Hematopoietic multipotent progenitor cell treated with erythropoietin and hydrocortisone succinate and interleukin-3 and kit ligand, for 6 days (in vitro differentiated cells): ENCODE measurements at places on chromosomes 2 and 18.

- DNase-seq, result no peak
These were observed 2.2 kb downstream of the ELP2 start for GRCh38 chr18:36131692-36132483.

- DNase-seq, result peak; percentile 1
These were observed 58.7 kb downstream of the PAX3 start for GRCh38 chr2:222239945-222240675.

- no peak for DNase-seq
These were observed 17.2 kb downstream of the BOK start for GRCh38 chr2:241575624-241576292.

DNA sequence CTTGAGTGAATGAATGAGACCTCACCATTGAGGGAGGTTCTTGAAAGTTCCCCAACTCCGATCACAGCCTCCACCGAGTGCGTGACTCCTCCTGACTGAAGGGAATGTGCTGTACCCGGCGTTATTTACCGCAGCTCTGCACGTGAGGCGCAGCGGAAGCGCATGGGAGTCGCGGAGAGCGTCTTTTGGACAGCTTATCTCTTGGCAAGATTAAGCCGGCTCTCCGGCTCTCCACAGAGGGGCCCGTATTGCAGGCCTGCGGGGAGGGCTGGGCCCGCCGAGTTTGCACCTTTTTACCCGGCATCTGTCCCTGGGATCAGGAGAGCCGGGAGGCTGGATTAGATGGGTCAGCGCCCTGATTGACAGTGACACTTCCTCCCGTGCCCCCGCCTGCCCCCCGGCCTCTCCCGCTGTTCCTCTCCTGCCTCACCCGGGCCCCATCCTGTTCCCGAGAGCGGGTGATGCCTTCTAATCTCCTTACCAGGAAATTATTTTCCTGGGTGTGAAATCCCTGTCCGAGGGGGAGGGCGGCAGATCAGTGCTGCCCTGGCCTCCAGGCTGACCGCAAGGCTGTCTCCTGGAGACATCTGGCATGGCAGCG, 176.3 kb downstream of the INHBB start:
- no peak for DNase-seq

- no peak for DNase-seq
These were observed 35.6 kb upstream of the ASB1 start for GRCh38 chr2:238391042-238391689.

- DNase-seq, result no peak
These were observed 12.3 kb upstream of the AGXT start for GRCh38 chr2:240856151-240856980.

GRCh38 chr2:121129692-121130091, 155.3 kb downstream of the TFCP2L1 start:
- no peak for DNase-seq

DNA sequence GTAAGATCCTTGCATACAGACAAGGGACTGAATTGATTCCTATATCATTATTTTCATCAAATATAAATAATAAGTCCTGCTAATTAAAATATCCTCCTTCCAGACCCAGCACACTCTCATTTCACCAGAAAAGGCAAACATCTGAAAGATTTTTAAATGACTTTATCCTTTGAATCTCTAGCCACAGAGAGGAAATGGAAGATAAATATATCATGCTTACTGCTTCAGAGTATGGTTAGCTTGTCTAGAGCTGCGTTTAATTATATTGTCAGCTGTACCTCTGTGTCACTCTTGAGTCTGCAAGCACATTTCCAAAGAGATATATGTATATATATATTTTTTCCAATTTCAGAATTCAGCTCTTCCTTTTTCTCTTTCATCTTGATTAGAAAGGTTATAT, 232.7 kb downstream of the TRIB2 start:
- DNase-seq, result no peak

DNA sequence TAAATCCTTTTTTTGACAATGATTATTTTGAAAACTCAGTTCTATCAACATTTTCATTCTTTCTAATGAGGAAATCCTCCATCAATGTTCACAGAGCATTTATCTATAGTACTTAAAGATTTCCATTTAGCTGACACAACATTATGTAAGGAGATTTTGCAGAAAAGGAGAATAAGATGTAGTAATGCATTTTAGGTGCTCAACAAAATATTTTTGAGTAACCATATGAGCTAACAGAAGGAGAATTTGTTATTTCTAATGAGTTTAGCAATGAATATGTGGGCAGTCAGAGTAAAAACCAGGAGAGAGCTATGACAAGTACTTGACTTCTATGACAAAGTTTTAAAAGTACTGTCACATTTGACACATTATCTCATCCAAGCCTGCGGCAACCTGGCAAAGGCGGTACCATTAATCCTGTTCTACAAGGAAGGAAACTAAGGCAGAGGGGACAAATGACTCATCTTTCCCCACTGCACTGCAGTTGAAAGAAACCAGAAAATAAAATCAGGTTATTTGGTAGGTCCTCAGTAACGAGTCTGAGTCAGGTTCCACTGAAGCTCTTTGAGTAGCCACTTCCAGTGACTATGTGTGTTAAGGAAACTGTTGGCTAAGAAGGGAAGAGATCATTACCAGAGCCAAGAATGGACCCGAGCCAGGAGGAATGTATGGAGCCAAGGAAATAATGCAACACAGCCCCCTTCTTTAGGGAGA, 134.1 kb upstream of the ITGB6 start:
- DNase-seq, result no peak

DNA sequence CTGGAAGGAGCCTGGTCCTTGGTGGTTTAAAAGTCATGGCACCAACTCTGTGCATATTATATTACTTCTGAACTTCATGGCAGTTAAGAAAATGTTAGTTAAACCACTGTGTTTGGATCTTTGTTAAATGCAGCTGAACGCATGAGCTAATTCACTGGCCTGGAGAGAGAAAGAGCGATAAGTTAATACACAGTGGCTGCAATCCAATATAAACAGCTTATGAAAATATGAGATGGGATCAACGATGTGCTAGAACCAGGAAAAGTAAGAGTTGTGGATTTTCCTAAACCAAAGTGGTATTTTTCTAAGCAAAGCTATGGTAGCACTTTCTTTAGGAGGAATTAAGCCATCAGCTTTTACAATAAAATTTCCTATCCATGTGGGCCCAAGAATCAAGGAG, 326.7 kb downstream of the MTX2 start:
- no peak for DNase-seq

GRCh38 chr2:60884800-60885199, 3.4 kb downstream of the REL start:
- DNase-seq, result peak; percentile 69

- peak; percentile 85 for DNase-seq
These were observed 64.8 kb downstream of the BCL2L11 start for GRCh38 chr2:111185361-111186022.

DNA sequence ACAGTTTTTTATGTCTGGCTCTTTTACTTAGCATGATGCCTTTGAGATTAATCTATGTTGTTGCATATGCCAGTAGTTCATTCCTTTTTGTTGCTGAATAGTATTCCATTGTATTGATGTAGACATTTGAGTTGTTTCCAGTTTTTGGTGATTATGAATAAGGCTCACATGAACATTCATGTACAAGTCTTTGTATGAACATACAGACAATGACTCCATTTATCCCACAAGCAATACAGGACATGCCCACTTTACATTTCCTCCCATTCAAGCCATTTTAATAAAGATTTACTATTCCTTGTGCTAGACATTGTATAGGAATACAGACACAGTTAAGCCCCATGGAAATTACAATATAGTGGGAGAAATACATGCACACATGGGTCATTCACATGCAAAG, 118.0 kb downstream of the TRIM43 start:
- no peak for DNase-seq

GRCh38 chr2:213220967-213221603, 63.2 kb upstream of the SPAG16 start:
- no peak for DNase-seq

- DNase-seq, result no peak
These were observed 183.6 kb downstream of the SMAD7 start for GRCh38 chr18:48767090-48767690.

DNA sequence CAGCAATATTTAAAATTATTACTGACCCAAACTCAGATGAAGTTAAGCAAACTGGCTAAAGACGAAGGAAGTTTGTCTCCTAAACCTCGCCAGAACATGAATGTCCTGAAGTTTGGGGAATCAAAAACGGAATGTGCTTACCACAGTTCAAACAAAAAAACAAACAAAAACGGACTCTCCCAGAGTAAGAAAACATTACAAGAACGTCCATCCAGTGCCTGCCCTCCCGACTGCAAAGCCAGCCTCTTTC, 1.1 kb downstream of the KANSL1L start:
- DNase-seq, result no peak

DNA sequence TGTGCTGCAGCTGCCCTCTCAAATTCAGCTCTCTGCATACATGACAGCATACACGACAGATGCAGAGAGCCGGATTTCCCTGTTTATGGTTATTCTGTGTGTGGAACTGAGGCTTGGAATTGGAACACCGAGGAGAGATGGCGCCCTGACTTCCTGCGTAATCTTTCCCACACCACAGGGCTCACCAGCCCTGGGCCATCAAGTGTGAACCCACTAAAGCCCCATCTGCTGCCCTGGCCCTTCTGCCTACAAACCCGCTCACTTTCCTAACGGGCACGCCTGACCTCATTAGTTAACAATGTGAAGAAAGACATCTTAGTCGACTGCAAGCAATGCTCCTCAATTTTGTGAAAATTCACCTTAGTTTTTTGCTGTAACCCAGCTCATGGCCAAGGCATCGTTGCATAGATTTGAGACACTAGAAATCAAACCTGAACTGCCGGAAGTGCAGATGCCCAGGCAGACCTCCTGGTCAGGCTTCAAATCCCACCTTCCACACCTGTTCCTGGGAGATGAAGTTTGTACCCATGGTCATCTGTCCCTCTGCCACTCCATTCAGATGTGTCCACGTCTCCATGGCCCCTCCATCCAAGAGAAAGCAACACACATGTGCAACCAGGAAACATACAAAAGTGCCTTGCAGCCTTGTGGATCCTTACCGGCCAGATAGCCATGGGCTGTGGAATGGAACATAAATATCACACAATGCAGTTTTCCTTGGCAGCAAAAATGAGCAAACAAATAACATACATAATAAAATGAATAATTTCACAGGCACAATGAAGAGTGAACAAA, 5.0 kb upstream of the CIDEA start:
- DNase-seq, result no peak

- no peak for DNase-seq
These were observed 35.5 kb upstream of the SLC35F5 start for GRCh38 chr2:113791697-113792590.

GRCh38 chr18:32896776-32897547, 124.1 kb upstream of the KLHL14 start:
- DNase-seq, result no peak

DNA sequence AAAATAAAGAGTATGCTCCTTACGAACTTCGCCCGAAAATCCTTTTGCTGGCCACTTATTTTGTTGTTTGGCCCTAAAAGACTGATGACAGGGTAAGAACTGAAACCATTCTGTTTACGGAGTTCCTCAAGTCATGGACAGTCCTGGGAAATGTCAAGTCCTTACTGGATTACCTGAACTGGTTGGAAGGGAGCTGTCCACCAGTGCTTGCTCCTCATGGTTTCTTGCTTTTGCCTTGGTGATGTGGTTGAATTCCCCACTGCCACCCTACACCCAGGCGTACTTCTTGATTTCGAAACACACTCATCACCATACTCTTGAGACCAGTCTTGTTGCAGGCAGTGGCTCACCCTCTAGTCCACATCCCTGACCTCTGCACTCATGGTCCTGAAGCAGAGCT, 49.1 kb upstream of the CHMP1B start:
- no peak for DNase-seq

DNA sequence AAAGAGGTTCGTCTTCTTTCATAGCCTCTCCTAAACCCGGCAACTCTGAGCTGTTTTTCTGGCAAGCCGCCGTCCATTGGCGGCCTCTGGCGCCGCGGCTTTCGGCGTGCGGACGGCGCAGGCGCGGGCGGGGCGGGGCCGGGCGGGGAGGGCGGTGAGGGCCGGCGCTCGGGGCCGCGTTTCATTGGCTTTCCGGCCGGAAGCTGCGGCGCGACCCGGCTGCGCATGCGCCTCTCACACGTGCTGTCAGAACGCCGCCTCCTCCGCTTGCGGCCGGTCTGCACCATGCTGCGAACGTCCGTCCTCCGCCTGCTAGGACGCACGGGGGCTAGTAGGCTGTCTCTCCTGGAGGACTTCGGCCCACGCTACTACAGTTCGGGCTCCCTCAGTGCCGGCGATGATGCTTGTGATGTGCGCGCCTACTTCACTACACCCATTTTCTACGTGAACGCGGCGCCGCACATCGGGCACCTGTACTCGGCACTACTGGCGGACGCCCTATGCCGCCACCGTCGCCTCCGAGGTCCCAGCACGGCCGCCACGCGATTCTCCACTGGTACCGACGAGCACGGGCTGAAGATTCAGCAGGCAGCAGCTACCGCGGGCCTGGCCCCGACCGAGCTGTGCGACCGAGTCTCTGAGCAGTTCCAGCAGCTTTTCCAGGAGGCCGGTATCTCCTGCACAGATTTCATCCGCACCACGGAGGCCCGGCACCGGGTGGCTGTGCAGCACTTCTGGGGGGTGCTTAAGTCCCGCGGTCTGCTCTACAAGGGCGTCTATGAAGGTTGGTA, at the start of gene MARS2:
TSS of gene MARS2 (plus strand) at position 249 of the 791 bp plus-strand sequence. CDS start at position 286, 37 bp downstream.
- peak; percentile 96 for DNase-seq

- no peak for DNase-seq
These were observed 92.4 kb downstream of the INPP5D start for GRCh38 chr2:233152541-233152940.

- no peak for DNase-seq
These were observed 66.3 kb downstream of the RRM2 start for GRCh38 chr2:10188729-10189305.

DNA sequence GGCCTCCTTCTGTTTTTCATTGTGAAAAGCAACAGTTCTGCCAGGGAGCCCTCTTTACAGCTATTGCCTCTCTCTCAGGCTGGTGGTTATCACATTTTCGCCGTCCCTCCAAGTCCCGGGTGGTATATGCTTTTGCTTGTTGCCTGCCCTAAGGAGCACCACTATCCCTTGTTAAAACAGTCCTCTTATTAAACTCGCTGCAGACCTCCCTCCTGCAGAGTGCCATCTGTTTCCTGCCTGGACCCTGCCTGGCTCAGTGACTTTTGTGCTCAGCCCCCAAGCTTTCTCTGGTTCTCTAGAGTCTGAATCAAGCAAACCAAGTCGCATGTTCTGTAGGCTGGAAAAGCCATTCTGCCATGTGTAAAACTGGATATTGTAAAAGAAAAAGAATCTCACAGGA, 72.1 kb upstream of the FHL2 start:
- peak; percentile 8 for DNase-seq

DNA sequence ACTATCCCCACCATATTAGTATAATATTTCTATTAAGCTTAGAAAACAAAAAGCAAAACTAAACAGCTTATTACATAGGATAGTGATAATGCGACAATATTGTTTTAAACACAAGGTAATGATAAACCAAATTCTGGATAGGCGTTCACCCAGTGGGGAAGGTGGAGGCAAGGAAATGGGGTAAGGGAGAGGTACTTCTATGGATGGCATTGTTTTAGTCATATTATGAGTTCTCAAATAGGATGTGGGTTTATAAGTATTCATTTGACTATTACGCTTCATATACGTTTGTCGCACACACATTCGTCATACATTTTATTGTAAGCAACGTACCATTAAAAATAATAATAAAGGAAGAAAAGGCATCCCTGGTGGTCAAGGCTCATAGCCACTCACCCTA, 88.8 kb upstream of the DNMT3A start:
- no peak for DNase-seq
